Hematopoietic multipotent progenitor cell treated with erythropoietin and hydrocortisone succinate and interleukin-3 and kit ligand, for 8 days (in vitro differentiated cells): ENCODE measurements at places on chromosomes 11 and 22.

DNA sequence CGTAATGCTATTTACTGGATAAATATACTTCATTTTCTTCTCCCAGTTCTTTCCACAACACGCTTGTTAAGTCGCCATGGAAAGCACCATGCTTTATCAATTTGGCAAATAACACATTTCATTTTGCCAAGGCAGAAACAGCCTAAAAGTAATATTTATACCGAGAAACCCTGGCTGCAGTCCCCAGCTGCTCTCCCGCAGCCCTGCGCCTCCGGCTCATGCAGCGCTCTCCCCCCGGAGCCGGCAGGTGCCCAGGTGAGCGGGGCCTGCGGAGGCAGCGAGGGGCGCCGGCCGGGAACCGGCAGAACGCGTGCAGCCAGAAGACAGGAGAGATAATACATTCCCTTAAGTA, 681 bp upstream of the ARHGEF12 start:
- peak; percentile 39 for DNase-seq

DNA sequence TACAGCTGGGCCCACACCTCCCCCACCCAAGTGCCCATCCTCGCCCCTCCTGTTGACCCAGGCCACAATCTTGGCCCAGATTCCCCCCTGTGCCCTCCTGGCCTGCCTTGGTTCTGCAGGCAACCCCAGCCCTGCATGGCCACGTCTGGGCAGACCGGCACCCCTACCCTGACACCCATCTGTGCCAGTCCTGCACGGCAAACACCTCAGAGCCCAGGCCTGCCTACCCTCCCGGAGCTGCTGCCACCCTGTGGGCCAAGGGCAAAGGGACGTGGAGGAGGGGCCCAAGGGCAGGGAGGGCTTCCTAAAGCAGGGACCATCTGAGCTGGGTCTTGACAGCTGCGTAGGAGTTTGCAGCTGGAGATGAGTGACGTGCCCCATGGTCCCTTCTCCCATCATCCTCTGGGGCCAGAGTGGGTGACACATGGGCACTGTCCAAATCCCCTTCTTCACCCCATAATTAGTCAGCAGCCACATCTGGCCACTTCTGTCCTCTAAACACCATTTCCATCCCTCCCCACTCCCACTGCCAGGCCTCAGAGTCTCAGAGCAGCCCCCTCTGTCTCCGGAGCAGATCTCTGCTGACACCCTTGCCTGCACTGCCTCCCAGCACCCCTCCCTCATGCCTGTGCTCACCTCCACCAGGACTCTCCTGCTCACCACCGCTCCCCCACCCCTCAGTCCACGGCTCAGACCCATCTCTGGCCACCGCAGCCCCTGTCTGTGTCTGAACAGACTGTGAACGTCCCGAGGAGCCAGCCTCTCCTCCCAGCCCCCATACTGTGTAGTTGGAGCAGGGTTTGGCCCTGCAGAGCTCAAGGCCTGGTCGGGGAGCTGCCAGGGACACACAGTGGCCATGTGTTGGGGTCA, 35.6 kb upstream of the PPARA start:
- DNase-seq, result peak; percentile 22

DNA sequence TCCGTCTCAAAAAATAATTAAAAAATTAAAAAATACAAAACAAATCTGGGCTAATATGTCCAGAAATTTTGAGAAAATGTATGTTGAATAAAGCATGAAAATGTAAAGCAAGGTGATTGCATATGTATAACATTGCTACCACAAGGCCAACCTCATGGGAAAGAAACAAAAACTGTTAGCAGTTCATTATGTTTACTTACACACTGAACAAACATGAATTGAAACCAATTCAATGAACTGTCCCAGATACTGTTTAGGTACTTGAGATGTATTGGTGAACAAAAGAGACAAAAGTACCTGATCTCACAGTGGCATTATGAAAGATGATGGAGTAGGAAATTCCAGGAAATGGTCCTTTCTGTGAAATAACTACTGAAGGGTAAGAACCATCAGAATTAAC, 43.8 kb upstream of the IGLL5 start:
- no peak for DNase-seq

- no peak for DNase-seq
Observed at GRCh38 chr11:123903932-123904331, 2.0 kb downstream of the OR8D4 start.

DNA sequence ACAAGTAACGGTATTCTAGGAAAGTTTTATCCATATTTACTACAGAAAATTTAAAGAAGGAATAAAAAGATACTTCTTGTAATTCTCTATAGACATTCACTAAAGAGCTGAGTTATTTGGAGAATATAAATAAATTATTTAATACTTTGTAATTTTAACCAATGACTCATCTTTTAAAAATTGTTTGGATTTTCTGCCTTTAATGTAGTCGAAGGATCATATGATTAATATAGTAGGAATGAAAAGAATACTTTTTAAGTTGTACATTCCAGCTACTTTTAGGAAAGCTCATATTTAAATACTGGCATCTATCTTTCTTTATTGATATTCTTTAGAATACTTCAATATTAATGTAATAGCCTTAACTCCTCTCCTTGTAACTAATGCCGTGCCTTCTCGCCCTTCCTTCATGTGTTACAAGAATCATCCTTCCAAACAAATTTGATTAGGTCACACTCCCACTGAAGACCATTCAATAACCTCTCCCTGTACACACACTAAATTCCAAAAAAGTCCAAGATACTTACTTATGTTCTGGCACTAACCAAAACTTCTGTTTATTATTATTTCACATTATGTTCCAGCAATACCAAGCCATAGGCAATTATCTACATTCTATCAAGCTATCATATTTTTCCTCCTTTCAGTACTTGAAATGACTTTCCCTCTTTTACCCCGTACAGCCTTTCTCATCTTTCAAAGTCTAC, 501.9 kb downstream of the CNTN5 start:
- DNase-seq, result no peak

GRCh38 chr11:83051760-83052671, 19.7 kb downstream of the RAB30 start:
- DNase-seq, result no peak

- DNase-seq, result no peak
Observed at GRCh38 chr11:102964867-102965266, 9.3 kb upstream of the MMP13 start.

- DNase-seq, result no peak
Observed at GRCh38 chr22:38298312-38299005, 18.8 kb downstream of the CSNK1E start.

- no peak for DNase-seq
Observed at GRCh38 chr22:49583341-49583740, 244.3 kb downstream of the BRD1 start.

- DNase-seq, result no peak
Observed at GRCh38 chr11:102121329-102121728, 11.1 kb downstream of the YAP1 start.

- no peak for DNase-seq
Observed at GRCh38 chr11:82831364-82831763, 68.9 kb downstream of the PRCP start.

- DNase-seq, result no peak
Observed at GRCh38 chr22:17912945-17913721, 111.2 kb downstream of the MICAL3 start.

DNA sequence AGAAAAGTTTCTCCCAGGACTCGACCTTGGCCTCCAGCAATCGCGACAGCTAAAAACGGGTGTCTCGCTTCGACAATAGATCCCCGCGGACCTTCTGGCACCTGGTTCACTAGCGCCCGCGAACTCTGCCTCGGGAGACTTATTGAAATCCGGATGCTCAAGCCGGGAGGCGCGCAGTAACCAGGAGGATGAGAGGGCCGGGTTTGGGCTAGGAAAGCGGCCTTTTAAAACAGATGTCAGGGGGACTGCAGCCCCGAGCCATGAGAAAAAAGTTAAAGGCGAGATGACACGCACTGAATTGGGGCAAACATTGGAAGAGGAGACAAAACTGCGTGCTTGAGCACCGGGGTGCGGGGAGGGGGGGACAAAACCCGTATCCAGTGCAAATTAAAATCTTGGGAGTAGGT, 637 bp upstream of the ZBTB16 start:
- DNase-seq, result no peak
